CD4-positive, alpha-beta T cell treated with Interleukin-4 for 1 hour (primary cell): ENCODE measurements at places on chromosomes 1 and 21.

GRCh38 chr1:152442301-152442700, 28.2 kb upstream of the CRNN start:
- no peak for DNase-seq

DNA sequence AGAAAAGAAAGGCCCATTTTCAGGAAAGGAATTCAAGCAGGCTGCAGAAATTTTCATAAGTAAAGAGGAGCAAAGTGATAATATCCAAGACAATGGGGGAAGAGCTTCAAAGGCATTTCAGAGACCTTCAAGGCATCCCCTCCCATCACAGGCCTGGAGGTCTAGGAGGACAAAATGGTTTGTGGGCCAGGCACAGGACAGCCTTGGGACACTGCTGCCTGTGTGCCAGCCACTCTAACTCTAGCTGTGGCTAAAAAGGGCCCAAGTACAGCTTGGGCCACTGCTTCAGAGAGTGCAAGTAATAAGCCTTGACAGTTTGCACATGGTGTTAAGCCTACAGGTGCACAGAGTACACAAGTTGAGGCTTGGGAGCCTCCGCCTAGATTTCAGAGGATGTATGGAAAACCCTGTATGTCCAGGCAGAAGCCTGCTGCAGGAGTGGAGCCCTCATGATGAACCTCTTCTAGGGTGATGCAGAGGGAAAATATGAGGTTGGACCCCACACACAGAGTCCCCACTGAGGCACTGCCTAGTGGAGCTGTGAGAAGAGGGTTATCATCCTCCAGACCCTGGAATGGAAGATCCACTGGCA, 51.8 kb upstream of the ZSWIM5 start:
- no peak for DNase-seq

- no peak for DNase-seq
These were observed 68.7 kb downstream of the DENND1B start for GRCh38 chr1:197706601-197707000.

DNA sequence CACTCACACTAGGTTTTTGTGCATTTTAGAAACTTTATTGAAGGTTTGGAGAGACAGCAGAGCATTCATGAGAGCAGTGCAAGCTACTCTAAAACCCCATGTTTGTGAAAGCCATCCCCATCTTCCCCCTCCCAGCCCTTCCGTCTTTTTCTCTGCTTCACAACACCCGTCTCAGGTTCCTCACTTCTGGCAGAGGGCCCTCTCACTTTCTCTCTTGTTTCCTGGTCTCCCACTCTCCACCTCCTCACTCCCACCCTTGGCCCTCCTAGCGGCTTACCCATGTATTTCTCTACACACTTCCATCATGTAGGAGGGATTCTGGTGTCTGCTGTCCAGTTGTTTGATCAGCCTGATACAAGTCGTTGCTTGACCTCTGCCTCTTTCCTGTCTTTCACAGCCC, 92.7 kb downstream of the LRRC8C start:
- no peak for DNase-seq

- DNase-seq: no peak
These were observed 4.5 kb upstream of the ANKRD13C start for GRCh38 chr1:70358921-70359564.

GRCh38 chr1:190147616-190148015, 330.0 kb downstream of the BRINP3 start:
- no peak for DNase-seq

DNA sequence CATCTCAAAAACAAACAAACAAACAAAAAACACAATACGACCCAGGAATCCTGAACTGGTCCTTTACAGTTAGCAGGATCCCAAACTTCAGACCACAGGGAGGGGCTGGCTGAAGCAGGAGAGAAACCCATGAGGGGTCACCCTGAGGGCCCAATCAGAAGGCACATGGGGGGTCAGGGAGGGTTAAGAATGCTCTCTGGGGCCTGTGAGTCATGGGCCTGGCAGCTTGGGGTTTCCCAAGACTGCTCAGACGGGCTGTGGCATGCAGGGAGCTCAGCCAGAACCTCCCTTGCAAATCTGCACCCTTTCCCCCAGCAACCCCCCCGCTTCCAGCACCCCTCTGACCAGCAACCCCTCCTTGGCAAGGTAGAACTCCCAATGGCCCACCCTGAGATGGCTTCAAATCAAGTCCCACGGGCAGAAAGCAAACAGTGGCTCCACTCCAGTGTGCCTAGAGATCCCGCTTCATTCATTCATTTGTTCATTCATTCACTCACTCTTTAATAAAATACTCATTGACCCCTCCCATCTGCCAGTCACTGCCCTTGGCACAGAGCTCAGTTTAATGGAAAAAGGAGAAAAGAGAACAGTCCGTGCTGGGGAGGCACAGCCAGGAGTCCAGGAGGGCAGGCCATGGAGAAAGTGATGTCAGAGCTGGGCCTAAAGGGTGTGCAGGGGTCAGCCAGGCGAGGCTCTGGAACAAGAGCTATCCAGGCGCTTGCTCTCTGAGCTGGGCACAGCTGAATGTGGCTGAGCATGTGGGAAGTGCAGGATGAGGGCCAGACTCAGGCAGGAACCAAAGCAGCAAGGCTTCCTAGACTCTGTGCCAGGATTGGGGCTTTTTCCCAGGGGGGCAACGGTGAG, 8.2 kb downstream of the UQCRHL start:
- DNase-seq: no peak
